ENCODE measurements at places on chromosomes 11 and 22.
A peak's percentile ranks its signal among the peaks of the same experiment; 100 is the strongest.

DNA sequence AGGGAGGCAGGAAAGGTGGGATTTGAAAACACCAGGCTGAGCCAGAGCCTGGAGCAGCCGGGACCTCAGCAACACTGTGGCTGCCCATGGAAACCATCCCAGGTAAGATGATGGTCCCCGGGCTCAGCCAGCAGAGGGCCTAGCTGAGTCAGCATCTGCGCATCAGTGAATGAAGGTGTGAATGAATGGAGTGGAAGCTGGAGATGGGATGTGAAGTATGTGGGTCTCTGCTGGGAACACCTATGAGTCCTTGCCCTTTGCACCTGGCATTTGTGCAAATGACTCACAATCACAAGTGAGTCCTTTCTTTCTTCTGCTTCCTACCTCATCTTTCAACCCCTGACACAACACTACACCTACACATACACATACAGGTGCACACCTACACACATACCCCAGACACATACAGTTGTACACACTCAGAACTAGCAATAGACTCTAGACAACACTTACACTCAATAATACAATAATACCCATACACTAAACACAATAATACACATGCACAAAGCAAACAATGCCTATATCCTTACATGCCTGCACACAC lies 62.8 kb upstream of the PRDM11 start:
- DNase-seq, result no peak

DNA sequence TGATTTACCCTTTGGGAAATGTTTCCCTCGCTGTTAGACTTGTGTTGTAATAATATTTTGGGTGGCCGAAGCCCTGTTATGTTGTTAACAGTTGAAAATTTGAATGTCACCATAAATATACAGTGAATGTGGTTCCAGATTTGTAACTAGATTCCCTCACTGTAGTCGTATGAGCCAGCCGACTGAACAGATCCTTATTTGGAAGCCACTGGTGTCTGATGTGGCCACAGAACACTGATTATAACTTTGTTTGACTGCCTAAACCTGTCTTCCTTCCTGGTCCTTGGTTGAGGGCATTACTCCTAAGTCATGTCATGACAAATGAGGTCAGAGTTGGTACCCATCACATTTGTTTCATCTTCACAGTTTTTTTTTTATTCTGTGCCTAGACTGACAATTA lies 45.4 kb downstream of the YAP1 start:
- DNase-seq, result no peak

DNA sequence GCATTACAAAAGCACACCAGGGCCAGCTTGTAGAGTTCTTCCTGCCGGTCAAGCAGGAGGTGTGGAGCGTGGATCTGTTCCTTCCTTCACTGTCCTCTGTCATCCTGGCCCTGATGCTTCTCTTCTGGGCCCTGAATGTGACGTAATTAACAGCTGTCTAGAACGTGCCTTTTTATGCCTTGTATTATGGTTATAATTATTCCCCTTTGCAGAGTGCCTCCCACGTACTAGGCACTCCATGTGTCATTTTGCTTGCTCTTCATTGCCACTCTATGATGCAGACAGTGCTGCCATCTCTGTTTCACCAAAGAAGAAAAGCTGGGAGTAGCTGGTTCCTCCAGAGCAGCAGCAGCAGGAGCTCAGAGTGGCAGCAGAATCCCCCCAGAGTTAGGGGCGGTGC lies 132.1 kb upstream of the TTC12 start:
- DNase-seq, result no peak

GRCh38 chr11:91998481-91998880 lies 226.1 kb upstream of the FAT3 start:
- DNase-seq, result no peak

- no peak for DNase-seq
These were observed 258 bp downstream of the CFAP68 start for GRCh38 chr11:111879637-111879960.

- DNase-seq, result no peak
These were observed 130.4 kb downstream of the SLC1A2 start for GRCh38 chr11:35288817-35289541.

- DNase-seq, result peak; percentile 68
These were observed 6.7 kb downstream of the IL18 start for GRCh38 chr11:112156956-112157766.
